ENCODE measurements at places on chromosomes 12 and 14. TPM values are rescaled to one million over a fixed set of nuclear protein-coding genes. Genes with fewer than 3 reads are reported as not detected.

- H3K27me3 ChIP-seq, result peaks cover 9% of the 10 kb centered on the region
- H3K4me1 ChIP-seq, result peaks cover 8% of the 10 kb centered on the region
- no peak overlapping the region for H3K4me3 ChIP-seq
These were observed 3.9 kb downstream of the ANKRD33 start for GRCh38 chr12:51891843-51892242.

DNA sequence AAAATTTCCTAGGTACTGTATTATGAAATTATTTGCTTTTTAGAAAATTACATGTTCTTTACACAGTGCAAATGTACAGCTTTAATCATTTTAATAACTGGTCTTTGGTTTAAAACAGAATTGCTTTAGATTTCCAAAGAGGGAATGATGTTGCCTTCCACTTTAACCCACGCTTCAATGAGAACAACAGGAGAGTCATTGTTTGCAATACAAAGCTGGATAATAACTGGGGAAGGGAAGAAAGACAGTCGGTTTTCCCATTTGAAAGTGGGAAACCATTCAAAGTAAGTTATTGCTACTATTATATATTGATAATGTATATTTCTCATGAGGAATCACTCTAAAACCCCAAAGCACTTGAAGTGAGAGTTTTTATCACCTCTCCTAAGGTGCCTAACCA lies 13.4 kb downstream of the LGALS3 start:
- H3K4me1 ChIP-seq, result no peaks in the 10 kb centered on the region
- no peak for DNase-seq
- no peak overlapping the region for H3K4me3 ChIP-seq
- no peaks in the 10 kb centered on the region for H3K27me3 ChIP-seq
- H3K27ac ChIP-seq, result no peak overlapping the region

DNA sequence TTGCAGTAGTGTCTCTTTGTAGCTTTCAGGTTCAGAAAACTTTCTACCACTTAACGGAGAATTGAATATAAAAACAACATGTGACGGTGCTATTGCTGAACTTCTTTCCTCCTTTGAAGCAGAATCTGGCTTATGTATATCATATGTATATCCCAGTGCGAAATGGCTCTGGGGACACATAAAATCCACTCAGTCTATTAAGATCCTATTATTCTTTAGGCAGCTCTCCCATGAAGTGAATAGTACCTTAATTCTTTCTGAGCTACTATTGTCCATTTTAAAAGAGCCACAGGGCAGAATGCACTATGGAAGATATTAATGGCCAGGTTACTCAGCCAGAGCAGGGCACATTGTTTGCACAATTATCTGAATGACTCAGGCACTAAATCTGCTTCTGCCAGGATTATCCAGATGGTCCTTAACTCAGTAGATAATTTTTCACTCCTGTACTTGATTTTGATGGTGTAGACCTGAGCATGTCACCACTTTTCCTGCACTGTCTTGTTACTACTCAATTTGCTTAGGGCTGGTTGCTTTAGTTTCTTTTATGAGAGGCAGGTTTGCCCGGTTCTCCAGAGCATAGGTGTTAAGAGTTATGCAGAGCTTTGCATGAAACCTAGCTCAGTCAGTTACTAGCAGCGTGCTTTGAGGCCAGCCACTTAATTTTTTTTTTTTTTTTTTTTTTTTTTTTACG lies 5.5 kb downstream of the CNTN1 start:
- no peak overlapping the region for H3K4me3 ChIP-seq
- DNase-seq, result no peak
- no peaks in the 10 kb centered on the region for H3K36me3 ChIP-seq
- H3K27me3 ChIP-seq, result no peaks in the 10 kb centered on the region

Gene TAS2R10
- polyA plus RNA-seq, result 0.14 TPM

Gene LRRC10
- not detected for polyA plus RNA-seq

Gene ZNF385A
- polyA plus RNA-seq, result 5.2 TPM

- no peak overlapping the region for H3K27ac ChIP-seq
- no peak overlapping the region for H3K4me3 ChIP-seq
- no peaks in the 10 kb centered on the region for H3K36me3 ChIP-seq
- DNase-seq, result no peak
- no peaks in the 10 kb centered on the region for H3K4me1 ChIP-seq
These were observed 10.4 kb upstream of the KRT7 start for GRCh38 chr12:52222692-52223091.

- peak; percentile 88 for DNase-seq
- no peak overlapping the region for H3K27ac ChIP-seq
- H3K36me3 ChIP-seq, result no peaks in the 10 kb centered on the region
- H3K4me1 ChIP-seq, result peaks cover 30% of the 10 kb centered on the region
These were observed 932.3 kb downstream of the DIO2 start for GRCh38 chr14:79278798-79279644.

DNA sequence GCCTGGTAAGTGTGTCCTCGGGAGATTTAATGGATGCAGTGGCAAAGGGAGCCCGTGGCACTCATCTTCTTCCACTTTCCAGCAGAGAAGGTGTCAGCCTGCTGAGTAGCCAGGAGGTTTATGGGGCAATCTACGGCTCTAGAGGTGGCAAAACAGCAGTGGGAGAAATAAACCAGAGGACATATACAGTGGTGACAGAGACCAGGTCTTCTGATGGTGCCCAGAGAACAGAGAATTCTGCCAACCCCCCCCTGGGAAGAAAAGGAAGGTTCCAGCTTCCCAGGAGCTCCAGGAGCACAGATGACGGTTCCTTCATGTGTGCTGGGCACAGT lies 43.0 kb downstream of the SMIM41 start:
- DNase-seq, result no peak
- peaks cover 32% of the 10 kb centered on the region for H3K4me1 ChIP-seq
- no peaks in the 10 kb centered on the region for H3K27me3 ChIP-seq
- no peak overlapping the region for H3K4me3 ChIP-seq
- H3K36me3 ChIP-seq, result no peaks in the 10 kb centered on the region

DNA sequence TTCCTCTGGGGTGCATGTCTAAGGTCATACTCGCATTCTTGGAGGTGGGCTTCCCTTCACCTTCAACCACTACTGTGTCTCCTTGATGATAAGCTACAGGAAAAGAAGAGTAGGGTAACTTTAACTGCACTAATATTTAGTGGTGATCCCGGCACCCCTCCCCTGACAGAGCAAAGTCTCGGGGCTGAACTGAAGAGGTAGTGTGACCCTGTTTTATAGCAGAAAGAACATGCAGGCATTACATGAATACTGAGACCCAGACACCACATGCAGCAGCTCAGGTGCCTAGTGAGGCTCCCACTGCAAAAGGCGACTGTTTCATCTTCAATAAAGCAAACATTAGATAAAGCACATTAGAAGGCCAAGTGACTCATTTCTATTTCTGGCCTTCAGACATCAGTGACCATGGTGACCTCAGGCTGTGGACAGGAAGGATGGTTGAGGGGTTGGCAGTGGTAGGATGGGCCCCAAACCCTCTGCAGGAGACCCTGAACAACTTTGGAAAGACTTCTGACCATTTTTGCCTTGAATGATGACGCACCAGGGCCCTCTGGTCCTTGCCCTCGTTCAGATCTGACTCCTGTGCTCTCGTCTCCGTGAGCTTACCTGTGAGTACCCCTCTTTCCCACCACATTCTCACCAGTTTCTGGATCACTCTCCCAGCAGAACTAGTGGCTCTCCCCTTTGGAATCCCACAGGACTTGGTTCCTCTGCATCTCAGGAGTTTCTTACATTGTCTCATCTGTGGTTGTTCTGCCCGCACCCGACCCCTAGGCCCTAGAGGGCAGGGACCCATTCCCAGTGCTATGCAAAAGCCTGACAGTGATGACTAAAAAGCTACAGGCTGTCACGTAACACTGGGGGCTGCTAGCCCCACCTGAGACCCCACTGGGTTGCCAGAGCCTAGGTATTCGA lies 23.8 kb upstream of the JPH4 start:
- H3K27me3 ChIP-seq, result no peaks in the 10 kb centered on the region
- no peak overlapping the region for H3K27ac ChIP-seq
- no peaks in the 10 kb centered on the region for H3K4me1 ChIP-seq
- no peak for DNase-seq
- H3K36me3 ChIP-seq, result no peaks in the 10 kb centered on the region
- no peak overlapping the region for H3K4me3 ChIP-seq

- H3K4me3 ChIP-seq, result no peak overlapping the region
- DNase-seq, result no peak
- H3K27me3 ChIP-seq, result no peaks in the 10 kb centered on the region
- H3K27ac ChIP-seq, result no peak overlapping the region
These were observed 4.8 kb downstream of the ABHD4 start for GRCh38 chr14:22602862-22603261.

Gene TPH2
- polyA plus RNA-seq, result 0.57 TPM

All from H1 (cell line).